ENCODE measurements at places on chromosomes 3 and 15.

DNA sequence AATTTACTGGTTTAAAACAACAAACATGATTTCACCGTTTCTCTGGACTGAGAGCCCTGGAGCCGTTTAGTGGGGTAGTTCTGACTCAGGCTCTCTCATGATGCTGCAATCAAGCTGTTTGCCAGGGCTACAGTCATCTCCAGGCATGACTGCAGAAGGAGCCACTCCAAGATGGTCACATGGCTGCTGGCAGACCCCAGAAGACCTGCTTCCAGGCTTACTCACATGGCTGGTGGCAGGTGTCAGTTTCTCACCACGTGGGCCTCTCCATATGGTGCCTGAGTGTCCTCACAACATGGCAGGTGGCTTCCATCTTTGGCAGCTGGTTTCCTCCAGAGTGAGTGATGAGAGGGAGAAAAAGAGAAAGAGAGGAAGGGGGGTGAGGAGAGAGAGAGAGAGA lies 378.3 kb upstream of the RGMA start:
- DNase-seq, result no peak

DNA sequence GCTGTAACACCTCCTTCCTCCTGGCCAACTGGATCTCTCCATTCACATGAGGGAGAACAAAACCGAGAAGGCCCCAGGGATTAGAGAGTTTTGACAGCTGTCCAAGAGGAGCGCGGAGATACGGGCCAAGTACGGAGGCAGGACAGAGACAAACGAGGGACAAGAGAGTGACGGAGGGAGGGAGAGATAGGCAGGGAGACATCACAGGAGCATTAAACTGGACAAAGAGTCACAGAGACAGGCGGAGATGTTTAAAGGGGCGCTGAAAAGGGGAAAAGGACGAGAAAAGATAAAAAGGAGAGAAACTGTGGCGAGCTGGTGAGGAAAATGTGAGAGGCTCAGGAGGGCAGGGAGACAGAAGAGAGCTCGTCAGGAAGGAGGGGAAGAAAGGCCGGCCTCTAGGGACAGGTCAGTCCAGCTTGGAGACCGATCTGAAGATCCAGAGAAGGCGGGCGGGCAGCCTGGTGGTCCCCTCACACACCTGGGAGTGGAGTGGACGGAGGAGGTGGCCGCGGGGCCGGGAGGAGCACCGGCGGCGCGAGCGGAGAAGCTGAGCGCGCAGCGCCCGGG lies 40.5 kb upstream of the ROPN1 start:
- DNase-seq, result no peak

- DNase-seq, result no peak
Measured at GRCh38 chr3:59192473-59192872, 142.6 kb upstream of the CFAP20DC start.

- peak; percentile 81 for DNase-seq
Measured at GRCh38 chr3:88219138-88219792, 69.5 kb downstream of the C3orf38 start.

DNA sequence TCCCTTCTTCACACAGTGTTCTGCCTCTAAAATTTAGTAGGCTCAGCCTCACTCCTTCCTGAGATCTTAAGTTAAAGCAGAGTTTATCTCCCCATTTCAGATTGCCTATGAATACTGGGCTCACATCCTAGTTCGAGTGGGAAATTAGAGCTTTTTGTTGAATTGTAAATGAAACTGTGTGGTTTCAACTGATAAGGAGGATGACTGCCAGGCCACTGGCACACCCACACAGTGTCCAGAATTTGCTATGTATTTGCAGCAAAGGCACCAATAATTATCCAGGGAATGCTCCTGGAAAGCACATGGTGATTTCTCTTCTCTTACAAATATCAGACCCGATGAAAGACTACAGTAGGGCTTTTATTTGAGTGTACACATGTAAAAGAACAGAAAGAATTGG lies 308.1 kb upstream of the COL8A1 start:
- no peak for DNase-seq

DNA sequence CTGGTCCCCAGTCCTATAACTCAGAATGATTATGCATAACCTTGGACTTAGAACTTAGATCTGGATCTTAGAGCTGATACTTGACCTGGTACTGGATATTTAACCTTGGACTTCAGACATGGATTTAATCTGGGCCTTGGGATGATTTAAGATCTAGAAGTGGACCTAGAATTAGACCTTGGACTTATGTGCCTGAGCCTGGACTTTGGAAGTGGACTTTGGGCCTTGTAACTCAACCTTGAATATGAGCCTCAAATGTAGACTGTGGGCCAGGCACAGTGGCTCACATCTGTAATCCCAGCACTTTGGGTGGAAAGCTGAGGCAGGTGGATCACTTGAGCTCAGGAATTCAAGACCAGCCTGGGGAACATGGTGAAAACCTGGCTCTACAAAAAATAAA lies 46.1 kb downstream of the ZNF589 start:
- no peak for DNase-seq

- peak; percentile 72 for DNase-seq
Measured at GRCh38 chr15:42273900-42274701, 868 bp upstream of the TMEM87A start.

GRCh38 chr3:184597829-184598573 lies 36.4 kb downstream of the EPHB3 start:
- DNase-seq, result no peak

DNA sequence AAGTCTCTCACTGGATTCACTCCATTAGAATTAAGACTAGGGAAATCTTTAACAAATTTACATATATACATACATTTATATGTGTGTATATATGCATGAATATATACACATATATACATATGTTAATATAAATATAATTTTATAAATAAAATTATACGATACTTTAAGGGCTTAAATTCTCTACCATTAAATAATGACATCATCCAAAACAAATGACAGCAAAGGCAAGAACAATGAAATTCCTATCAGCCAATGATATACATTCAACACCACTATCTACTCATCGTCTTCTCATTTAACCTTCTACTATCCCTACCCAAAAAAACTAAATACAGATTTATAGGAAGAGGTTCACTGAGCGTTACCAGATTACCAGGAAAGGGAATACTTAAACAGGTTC lies 152.0 kb downstream of the VPS13C start:
- no peak for DNase-seq

GRCh38 chr15:67097930-67098740 lies 32.7 kb downstream of the SMAD3 start:
- DNase-seq, result no peak

- DNase-seq, result no peak
Measured at GRCh38 chr15:80662757-80663553, 32.2 kb upstream of the ABHD17C start.

DNA sequence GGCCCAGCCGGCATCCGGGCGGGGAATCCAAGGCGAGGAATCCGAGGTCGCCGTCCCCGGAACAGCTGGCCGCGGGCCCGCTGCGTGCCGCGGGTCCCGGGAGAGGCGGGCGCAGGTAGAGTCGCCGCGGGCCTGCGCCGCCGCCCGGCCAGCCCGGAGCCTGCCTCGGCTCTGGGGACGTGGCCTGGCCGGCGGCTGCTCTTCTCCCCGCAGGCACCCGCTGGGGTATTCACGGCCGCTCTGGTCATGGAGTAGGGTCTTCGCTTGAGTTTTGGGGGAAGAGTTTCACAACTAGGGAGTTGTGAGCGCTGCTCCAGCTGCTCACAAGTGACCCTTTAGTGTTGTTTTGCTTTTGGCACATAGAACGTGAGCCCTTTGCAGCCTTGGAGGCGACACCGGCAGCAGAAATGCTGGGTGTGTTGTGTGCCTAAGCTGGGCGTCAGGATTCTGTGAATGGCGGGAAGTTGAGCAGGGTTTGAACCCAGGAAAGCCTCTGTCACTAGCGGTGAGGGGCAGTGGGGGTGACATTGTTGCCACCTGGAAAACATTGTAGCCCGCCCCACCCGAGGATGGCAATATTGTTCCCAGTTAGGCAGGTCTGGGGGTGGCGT lies 4.0 kb downstream of the TRIM71 start:
- no peak for DNase-seq

GRCh38 chr3:141525814-141526213 lies 39.0 kb downstream of the RASA2 start:
- DNase-seq, result no peak

DNA sequence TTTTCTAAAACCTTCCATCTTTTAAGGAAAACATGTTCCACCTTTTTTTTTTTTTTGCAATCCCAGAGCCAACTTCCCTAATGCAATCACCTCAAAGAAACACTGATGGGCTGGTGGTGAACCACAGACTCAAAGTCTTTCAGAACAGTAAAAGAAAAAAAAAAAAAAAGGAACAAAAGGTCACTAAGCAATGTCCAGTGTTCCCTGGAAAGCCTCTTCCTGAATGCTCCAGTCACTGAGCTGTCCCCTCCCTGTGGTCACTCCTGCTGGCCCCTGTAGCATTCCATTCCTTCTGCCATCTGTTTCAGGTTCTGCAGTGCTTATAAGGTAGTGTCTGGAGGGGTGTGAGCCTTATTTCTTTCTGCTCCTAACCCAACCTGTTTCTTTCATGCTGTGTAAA lies 53.3 kb downstream of the AAGAB start:
- DNase-seq, result no peak

DNA sequence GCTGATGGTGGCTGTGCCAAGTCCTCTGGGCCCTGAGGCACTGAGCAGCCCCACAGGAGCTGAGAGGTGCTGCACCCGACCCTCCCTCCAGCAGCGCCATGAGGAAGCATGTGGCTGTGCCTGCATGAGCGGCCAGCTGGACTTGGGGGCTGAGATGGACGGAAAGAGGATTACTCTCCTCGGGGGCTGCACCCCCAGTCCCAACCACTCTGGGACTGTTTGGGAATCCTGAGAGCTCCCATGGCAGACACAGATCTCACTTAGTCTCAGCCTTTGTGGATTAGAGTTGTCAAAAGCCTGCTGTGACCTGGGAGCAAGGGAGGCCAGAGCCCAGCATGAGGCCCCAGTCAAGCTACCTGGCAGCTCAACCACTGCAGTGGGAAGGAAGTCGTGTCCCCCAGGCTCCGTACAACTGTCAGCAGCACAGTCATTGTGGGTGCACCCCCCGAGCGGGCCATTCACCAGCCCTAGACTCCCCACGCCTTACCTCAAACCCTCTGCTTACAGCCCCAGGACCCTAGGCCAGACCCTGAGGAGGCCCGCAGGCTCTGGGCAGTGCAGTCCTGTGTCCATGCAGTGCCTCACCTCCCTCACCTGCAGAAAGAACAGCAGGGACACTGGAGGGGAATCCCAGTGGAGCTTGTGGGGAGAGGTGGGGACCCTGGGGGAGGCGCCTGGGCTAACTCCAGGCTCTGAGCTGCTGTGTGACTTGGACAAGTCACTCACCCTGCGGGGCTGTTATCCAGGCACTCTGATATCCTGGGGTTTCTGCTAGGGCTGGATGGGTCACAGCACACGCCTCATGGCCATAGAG lies 17.1 kb downstream of the PRR23E start:
- no peak for DNase-seq

- DNase-seq, result no peak
Measured at GRCh38 chr15:50641318-50641717, 45.3 kb downstream of the TRPM7 start.

DNA sequence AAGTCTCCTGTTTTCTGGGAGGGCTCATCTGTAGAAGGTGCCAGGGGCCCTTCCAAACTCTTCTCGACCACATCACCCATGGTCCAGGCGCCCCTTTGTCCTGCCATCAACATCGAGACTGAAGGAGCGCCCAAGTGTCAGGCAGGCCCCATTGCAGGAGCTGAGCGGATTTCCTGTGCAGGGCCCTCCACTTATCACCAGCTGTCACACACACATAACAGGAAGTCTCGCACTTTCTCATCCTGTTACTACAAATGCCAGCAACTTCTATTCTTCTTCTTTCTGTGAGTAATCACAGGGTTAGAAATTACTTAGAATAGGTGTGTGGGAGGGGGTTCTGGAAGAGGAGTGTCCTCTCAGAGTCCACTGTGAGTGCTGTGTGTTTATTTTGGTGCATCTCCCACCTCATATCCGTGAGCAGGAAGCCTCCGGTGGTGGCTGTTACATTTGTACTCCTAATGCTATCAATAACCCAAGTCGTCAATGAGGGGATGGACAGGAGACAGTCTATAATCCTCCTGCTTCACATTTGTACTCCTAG lies at the start of gene KLHL6:
Gene KLHL6, minus strand, starts transcription at position 166 of the 541 bp plus-strand sequence. Its CDS starts 53 bp downstream, at position 113.
- peak; percentile 93 for DNase-seq

DNA sequence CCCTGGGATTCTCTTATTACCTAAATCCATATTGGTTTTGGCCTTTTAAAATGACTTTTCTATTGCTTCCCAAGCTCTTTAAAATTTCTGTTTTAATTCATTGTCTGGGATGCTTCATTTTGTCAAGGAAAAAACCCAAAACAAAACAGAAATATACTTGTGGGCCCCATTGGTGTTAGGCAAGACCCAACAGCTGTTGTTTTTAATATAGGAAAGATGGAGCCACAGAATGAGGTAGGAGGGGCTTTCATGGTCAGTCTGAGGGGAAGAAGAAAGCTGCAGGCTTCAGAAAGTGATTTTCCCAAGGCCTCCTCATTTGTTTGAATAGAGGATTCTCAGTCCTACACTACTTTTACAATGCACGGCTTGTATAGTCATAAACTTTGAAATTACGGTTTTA lies 180.5 kb downstream of the MCTP2 start:
- DNase-seq, result no peak

- no peak for DNase-seq
Measured at GRCh38 chr15:50774450-50774849, 8.9 kb upstream of the SPPL2A start.

GRCh38 chr3:87037652-87038051 lies 46.7 kb upstream of the VGLL3 start:
- DNase-seq, result no peak

- no peak for DNase-seq
Measured at GRCh38 chr15:72276326-72276700, 4.0 kb upstream of the PARP6 start.

GRCh38 chr15:60830479-60830878 lies 351.5 kb upstream of the ICE2 start:
- DNase-seq, result no peak

DNA sequence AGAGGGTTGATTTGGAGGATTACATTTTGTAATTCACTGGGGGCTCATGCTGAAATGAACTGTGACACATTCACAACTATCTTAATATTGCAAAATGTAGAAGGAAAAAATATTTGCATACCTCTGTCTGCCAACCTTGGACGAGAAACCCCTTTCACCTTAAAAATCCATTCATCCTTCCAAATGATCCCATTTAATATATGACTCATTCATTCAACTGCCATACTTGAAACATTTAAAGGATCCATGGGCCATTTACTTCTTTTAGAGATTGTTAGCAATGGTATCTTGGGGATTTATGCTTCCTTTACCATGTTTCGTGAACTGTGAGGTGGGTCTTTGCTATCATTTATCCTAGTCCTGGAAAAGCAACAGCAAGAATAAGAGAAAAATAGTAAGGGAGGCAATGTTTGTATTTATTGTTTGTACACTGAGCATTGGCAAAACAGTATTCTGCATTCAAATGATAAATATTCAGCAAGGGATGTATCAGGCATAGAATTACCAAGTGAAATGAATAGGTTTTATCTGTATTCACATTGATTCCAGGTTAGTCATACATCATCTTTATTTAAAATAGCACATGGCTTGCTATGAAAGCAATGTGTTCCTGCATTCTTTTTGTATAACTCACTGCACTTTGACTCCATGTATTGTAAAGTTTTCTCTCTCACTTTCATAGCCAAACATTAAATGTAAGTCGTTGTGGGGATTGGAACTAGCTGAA lies 378.1 kb downstream of the NSUN3 start:
- DNase-seq, result no peak

- peak; percentile 34 for DNase-seq
Measured at GRCh38 chr15:61171209-61171608, 57.9 kb downstream of the RORA start.

Measured in OCI-LY7 (cell line).